Naive thymus-derived CD8-positive, alpha-beta T cell (primary cell): ENCODE measurements at places on chromosomes 3 and 15.

DNA sequence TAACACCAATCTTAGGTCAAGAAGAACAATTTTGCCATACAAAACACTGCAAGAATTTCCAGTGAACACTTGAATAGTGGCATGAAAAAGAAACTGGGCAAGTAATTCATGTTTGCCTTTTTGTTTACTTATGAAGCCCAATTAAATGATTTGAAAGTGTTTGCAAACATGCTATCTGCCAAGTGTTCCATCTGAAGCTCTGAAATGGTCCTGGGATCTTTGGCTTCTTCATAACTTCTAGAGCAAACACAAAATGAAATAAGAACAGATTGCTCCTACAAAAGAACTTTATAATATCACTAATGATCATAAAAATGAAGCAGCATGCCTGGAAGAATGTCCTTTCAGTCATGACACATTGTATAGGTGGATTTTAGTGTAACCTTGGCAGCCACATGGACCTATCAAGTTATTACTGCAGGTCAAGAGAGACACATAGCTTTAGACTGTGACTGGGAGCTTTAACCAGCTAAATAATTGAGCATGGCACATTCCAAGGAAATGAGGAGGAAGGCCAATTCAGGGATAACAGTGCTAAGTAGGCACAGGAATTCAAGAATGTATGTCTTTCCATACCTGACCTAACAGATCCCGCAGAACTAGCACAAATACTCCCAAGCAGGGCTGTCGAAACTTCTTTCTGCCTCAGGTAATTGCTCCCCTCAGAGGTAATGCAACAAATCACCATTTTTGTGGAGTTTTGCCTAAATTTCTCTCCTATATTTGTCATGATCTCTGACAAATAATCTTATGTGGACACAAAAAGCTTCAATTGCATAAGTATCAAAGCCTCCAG is 144.6 kb downstream of the DUT start:
- no peak for DNase-seq

GRCh38 chr3:127019449-127019848 is 36.5 kb downstream of the PLXNA1 start:
- DNase-seq, result no peak

DNA sequence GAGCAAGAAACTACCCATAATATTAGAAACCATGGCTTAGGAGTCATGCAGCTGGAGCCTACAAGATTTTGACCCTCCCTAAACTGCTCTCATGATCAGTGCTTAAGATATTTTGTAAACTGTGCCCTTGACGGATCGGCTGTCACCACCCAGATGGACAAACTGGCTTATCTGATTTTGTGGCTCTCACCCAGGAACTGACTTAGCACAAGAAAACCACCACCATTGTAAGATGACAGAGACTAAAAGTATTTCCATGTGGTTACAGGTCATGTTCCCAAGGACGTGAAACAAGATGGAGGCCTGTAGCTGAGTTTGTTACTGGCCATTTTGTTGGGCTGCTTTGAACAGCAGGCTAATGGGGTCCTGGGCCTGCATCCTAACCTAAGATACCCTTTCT is 940.9 kb downstream of the OTOL1 start:
- DNase-seq, result no peak

DNA sequence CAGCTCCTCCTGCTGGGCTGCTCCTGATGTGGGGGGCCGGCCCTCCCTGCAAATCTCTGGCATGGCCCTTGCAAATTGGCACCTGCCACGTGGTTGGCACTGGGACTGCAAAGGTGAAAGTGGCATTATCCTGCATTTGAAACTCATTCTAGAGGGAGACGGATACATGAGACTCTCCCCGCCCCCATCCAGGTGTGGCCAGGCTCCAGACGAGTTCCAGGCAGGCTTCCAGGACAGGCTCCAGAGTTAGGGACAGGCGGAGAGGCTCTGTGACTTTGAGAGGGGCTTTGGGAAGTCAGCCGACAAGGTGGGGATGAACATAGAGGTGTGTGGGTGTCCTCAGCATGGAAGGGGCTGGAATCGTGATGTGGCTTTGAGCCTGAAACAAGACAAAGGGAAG is 178.5 kb downstream of the APBA2 start:
- DNase-seq, result no peak

- no peak for DNase-seq
Measured at GRCh38 chr15:45130291-45131000, 652 bp downstream of the DUOX1 start.

DNA sequence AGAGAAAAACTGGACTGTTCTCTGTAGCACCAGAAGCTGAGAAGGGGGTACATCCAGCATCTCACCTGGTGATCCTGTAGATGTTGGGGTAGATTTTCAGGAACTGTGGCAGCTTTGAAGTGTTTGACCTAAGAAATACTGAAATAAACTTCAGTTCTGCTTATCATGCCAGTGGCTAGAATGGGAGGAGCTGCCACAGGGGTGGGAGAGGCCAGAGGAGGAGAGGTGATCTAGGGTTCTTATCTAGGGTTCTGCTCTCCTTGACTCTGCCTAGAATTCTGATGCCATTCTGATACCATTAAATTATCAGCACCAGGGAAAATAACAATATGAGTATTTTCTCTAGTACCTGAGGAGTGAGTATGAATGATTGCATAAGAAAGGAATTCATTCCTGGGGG is 10.2 kb upstream of the CPOX start:
- DNase-seq, result no peak

GRCh38 chr3:60238550-60238949 is 1012.7 kb downstream of the FHIT start:
- DNase-seq, result no peak

DNA sequence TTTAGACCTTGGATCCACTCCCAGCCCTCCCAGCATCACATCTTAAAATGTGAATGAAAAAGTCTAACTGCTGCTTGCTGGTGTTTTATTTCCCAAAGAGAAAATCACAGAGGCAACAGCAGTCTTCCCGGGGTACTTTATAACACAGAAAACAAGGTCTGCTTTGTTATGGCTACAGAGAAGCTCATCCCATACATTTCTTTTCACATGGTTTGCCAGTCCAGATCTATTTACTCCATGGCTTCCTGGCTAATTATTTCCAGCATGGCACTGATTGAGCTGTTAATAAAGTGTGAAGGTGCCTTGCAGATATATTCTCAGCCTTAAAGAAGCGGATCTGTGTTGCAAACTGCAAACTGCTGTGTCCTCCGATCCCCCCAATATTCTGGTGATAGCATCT is 466.1 kb upstream of the CFAP20DC start:
- DNase-seq, result no peak

GRCh38 chr3:142434503-142434902 is 13.3 kb downstream of the XRN1 start:
- DNase-seq, result no peak

- DNase-seq, result no peak
Measured at GRCh38 chr3:9398700-9399336, 1.4 kb downstream of the SETD5 start.

DNA sequence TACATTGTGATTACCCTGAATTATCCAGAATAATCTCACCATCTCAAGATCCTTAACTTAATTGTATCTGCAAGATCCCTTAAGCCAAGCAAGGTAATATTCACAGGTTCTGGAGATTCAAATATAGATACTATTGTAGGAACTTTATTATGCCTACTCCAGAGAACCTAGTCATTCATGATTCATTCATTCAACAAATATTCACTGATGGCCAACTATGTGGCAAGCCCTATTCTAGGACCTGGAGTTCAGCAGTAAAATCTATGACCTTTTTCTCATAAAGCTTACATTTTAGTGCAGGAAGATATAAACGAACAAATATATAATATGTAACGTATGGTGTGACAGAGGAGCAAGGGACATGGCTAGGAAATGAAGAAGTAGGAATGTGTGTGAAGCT is 49.6 kb downstream of the ISL2 start:
- DNase-seq, result no peak

DNA sequence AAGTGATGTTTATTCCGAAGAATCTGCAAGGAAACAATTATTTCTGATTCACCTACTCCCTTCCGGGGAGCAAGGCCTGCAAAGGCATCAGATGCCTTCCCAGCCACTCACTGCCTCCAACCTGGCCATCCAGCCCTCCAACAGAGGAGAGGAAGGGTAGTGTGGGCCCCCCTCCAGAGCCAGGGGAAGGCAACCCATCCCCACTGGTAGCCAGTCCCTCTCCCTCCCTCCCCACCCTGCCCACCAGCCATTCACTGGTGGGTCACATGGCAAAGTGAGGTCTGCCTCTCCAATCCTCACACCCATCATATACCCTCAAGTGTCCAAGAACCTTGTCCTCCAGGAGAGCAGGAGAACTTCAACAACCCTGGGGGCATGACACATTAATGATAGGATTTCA is 2.4 kb upstream of the VIPR1 start:
- DNase-seq, result no peak

GRCh38 chr3:71492974-71493771 is 90.4 kb downstream of the FOXP1 start:
- peak; percentile 75 for DNase-seq
